ENCODE measurements at places on chromosomes 12 and 14. TPM values are rescaled to one million over a fixed set of nuclear protein-coding genes. Genes with fewer than 3 reads are reported as not detected.

CNTN1 gene
- not detected for total RNA-seq

COX6A1 gene
- 168 TPM for total RNA-seq

CD4 gene
- 205 TPM for total RNA-seq

DNA sequence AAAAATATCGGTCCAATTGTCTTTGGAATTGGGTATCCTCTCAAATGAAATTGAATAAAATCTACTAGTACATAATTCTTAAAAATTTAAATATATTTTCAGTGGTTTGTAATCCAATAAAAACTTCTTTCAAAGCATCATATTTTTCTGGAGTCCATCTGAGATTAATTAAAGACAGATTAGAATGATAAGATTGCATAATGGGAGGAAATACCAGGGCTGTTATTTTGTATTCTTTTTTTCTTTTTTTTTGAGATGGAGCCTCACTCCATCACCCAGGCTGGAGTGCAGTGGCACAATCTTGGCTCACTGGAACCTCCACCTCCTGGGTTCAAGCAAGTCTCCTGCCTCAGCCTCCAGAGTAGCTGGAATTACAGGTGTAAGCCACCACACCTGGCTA, 103.8 kb downstream of the TMTC3 start:
- H3K4me1 ChIP-seq: no peaks in the 10 kb centered on the region
- H3K27me3 ChIP-seq: no peaks in the 10 kb centered on the region
- no peak overlapping the region for H3K27ac ChIP-seq
- no peak for DNase-seq
- H3K4me3 ChIP-seq: no peak overlapping the region
- no peaks in the 10 kb centered on the region for H3K36me3 ChIP-seq

DNA sequence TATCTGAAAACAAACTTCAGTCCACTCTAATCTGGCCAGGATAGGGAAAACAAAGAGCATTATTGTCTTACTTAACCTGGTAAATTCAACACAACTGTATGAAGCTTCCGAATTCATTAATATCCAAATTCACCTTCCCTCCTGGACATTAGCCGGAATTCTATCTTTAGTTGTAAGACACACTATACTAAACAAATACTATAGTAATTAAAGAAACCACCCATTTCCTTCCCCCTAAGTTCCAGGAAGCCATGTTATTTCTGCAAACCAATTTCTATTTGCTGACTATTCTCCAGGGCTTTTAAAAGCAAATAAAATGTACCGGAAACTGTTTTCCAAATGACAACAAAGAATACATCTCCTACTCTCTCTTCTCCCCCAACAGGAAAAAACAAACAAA, 122.7 kb upstream of the MDM1 start:
- no peaks in the 10 kb centered on the region for H3K27me3 ChIP-seq
- H3K4me1 ChIP-seq: peaks cover 37% of the 10 kb centered on the region
- no peak overlapping the region for H3K27ac ChIP-seq
- no peak for DNase-seq

DNA sequence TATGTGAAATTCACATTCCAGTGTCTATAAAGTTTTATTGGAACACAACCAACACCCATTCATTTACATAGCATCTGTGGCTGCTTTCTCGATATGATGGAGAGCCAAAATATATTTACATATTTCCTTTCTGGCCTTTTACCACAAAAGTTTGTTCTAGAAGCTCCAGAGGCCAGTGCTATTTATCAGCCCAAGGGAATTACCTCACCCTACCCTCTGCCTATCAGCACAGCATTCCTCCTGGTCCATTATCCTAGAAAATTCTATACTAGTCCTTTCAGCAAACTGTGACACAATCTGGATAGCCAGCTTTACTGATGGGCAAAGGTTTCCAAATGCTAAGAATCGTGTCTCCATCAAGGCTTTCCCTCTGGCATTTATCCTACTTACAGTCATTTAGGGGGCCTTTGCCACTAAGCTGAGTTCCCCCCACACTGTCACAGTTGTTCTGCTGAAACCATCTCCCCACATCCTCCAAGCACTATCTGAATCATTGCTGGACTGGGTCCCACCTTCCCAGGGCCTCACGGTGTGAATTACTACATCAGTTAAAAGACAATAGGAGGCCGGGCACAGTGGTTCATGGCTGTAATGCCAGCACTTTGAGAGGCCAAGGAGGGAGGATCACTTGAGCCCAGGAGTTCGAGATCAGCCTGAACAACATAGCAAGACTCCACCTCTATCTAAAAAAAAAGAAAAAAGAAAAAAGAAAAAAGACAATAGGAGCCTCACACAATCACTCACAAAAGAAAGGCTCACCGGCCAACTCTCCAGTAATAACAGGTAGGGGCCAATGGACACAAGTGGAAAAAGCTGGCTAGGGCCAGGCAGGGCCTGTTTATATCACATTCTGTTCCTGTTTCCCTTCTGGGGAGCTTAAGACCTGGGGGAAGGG, 12.1 kb downstream of the SYNE3 start:
- DNase-seq: no peak
- no peaks in the 10 kb centered on the region for H3K27me3 ChIP-seq
- H3K27ac ChIP-seq: no peak overlapping the region
- H3K4me1 ChIP-seq: peaks cover 65% of the 10 kb centered on the region
- no peak overlapping the region for H3K4me3 ChIP-seq
- H3K36me3 ChIP-seq: peaks cover 22% of the 10 kb centered on the region

GRCh38 chr12:57483466-57483865, 3.8 kb upstream of the ARHGAP9 start:
- H3K4me3 ChIP-seq: no peak overlapping the region
- H3K4me1 ChIP-seq: peaks cover 48% of the 10 kb centered on the region
- no peak for DNase-seq
- no peaks in the 10 kb centered on the region for H3K27me3 ChIP-seq

GRCh38 chr12:104460041-104460719, 3.4 kb downstream of the CHST11 start:
- peak overlapping the region; percentile 82 for H3K4me3 ChIP-seq
- H3K27ac ChIP-seq: peak overlapping the region; percentile 67
- H3K36me3 ChIP-seq: no peaks in the 10 kb centered on the region
- H3K27me3 ChIP-seq: no peaks in the 10 kb centered on the region
- DNase-seq: no peak

- DNase-seq: no peak
- H3K4me1 ChIP-seq: peaks cover 45% of the 10 kb centered on the region
- peak overlapping the region; percentile 95 for H3K27ac ChIP-seq
- H3K27me3 ChIP-seq: no peaks in the 10 kb centered on the region
Measured at GRCh38 chr12:121241156-121241970, 31.4 kb downstream of the P2RX4 start.

DNA sequence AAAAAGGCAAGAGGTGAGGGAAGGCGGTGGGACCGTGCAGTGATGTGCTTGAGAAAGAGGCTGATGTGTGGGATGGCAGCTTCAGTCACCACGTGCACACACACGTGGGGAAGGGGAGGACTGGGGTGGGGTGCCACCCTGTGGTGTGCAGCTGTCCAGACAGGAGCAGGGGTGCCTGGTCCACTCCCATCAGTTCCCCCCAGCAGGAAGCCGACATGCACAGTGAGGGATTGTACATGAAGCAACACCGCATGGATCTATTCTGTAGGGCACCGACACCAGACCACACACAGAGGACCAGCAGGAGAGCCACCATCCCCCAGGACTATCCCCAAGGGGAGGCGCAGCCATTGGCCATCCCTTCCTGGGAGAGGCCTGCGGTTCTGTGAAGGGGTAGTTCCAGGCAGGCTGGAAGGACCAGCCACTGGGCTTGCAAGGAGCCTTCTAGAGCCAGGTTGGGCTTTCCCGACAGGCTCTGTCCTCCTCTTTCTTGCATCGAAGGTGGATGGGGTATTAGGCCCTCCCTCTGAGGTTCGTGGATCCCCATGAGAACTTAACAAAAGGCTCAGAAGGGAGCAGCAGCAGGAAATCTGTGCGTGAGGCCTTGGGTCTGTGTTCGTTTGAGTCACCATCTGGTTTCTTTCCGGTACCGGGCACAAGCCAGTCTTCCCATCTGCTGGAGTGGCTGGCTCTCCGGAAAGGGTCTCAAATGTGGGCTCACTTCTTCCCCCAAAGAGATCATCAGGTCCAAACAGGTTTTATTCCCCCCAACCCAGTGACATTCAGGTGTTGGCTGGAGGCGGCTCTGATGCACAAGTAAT, 59.8 kb downstream of the PLEKHG3 start:
- H3K4me3 ChIP-seq: peak overlapping the region; percentile 58
- no peak for DNase-seq
- no peak overlapping the region for H3K27ac ChIP-seq
- no peaks in the 10 kb centered on the region for H3K36me3 ChIP-seq
- H3K27me3 ChIP-seq: peaks cover 20% of the 10 kb centered on the region

DNA sequence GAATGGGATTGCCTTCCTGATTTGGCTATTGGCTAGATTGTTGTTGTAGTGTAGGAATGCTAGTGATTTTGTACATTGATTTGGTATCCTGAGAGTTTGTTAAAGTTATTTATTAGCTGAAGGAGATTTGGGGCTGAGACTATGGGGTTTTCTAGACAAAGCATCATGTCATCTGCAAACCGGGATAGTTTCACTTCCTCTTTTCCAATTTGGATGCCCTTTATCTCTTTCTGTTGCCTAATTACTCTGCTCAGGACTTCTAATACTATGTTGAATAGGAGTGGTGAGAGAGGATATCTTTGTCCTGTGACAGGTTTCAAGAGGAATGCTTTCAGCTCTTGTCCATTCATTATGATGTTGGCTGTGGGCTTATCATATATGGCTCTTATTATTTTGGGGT, 265.7 kb upstream of the MGAT4C start:
- no peak overlapping the region for H3K4me3 ChIP-seq
- H3K27me3 ChIP-seq: no peaks in the 10 kb centered on the region
- no peaks in the 10 kb centered on the region for H3K4me1 ChIP-seq
- H3K36me3 ChIP-seq: no peaks in the 10 kb centered on the region
- no peak for DNase-seq
